D721Med (cell line): ENCODE measurements at places on chromosomes 4 and X.
A peak's percentile ranks its signal among the peaks of the same experiment; 100 is the strongest.

- DNase-seq, result no peak
These were observed 310.9 kb downstream of the ANKRD50 start for GRCh38 chr4:124401606-124402005.

- DNase-seq, result no peak
These were observed 339.1 kb downstream of the PAPSS1 start for GRCh38 chr4:107380836-107381438.

GRCh38 chr4:40682290-40683101, 52.8 kb upstream of the RBM47 start:
- no peak for DNase-seq

GRCh38 chrX:27575565-27575964, 14.6 kb upstream of the DCAF8L2 start:
- no peak for DNase-seq

DNA sequence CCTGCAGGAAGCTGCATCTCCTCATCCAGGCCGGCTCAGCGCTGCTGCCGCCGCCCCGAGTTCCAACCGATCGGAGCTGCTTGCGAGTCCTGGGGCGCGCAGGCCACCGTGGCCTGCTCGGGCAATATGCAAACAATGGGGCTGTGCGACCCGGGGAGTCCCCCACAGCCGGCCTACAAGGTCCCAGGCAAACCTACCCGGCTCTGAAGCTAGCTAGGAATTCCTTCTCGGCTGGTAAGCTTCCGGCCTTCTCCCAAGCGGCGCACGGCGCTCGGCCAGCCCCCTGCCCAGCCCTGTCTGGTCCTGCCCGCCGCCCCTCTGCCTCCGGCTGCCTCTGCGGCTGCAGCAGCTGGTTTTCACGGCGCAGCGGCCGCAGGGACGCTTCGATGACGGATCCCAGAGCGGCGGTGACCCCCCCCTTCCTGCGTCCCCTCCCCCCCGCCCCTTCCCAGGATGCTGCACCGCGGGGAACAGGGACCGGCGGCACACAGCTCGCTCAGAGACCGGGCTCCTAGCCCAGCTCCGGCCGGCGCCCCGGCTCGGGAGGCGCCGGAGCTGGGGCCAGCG, 59.4 kb downstream of the TSC22D3 start:
- peak; percentile 41 for DNase-seq

GRCh38 chr4:174739576-174739975, 89.5 kb downstream of the GLRA3 start:
- DNase-seq, result no peak

- DNase-seq, result no peak
These were observed 60.4 kb downstream of the NRK start for GRCh38 chrX:105882581-105883275.

- DNase-seq, result no peak
These were observed 2.1 kb upstream of the ADH5 start for GRCh38 chr4:99090481-99091215.

GRCh38 chrX:56728321-56728720, 722 bp upstream of the NBDY start:
- DNase-seq, result no peak

DNA sequence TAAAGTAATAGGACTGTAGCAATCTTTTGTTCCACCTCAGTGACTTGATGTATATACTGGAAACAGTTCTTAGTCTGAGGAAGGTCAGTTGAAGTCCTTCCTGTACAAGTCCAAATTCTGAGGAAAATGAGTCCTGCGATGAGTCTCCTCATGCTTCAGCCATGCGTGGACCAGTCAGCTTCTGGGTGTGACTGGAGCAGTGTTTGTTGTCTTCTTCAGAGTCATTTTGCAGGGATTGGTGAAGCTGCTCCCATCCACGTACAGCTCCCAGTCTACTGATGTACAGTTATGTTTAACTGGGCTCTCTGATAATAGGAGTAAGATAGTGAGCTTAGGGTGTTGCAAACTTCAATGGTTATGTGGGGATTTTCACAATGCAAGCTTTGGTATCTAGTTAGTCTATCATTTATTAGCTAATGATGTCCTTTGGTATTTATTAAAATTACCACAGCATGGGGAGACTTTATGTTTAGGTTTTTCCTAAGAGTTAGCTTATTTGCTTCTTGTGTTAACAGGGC, 3.4 kb downstream of the UGT2B17 start:
- no peak for DNase-seq

GRCh38 chr4:3311095-3311372, 18.2 kb downstream of the RGS12 start:
- no peak for DNase-seq
